ENCODE measurements at places on chromosomes 1 and 21.

- DNase-seq, result no peak
These were observed 22.3 kb downstream of the MFSD2A start for GRCh38 chr1:39977202-39977601.

DNA sequence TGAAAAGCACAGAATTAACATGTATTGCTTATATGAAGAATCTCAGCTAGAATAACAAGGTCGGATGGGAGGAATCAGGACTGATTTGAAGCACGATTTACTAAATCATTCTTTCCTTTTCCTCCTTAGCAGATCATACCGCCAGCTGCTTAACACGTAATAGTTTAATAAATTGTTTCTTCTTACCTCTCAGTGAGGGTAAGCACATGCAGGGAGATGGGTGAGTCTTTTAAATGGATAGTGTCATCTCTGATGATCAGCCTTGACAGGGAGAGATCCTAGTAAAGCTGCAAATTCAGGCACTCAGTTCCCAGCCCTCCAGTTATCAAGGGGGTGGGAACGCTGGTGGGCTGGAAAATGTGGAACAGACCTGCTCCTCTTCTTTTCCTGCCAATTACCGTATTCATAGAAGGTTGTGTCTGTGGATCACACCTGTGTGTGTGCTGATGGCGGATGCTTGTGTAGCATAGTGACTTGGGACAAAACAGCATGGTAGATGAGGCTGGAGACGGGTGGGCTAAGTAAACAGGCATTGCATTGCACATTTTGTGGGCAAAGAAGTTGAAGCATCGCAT, 30.7 kb downstream of the NTPCR start:
- DNase-seq, result no peak

DNA sequence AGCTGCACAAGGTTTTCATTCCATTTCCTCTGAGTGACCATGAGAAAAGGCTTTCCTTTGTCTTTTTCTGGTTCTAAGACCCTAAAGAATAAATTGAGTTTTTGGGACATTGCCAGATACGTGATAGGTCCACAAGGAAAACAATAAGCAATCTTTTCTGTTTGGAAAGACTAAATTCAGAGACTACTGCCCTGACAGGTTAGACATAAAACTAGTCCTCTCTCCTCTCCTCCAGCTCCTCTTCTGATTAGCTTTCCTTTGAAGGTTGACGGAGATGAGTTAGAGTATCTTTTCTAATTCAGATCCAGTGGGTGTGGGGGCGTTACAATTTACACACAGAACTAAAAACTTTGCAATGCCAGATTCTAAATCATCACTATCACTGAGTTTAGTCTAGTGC, 57.8 kb upstream of the C1orf53 start:
- DNase-seq, result no peak

GRCh38 chr1:156419854-156420204, 50.8 kb downstream of the RHBG start:
- peak; percentile 36 for DNase-seq

GRCh38 chr21:34073749-34074282, 438 bp downstream of the MRPS6 start:
- peak; percentile 52 for DNase-seq

DNA sequence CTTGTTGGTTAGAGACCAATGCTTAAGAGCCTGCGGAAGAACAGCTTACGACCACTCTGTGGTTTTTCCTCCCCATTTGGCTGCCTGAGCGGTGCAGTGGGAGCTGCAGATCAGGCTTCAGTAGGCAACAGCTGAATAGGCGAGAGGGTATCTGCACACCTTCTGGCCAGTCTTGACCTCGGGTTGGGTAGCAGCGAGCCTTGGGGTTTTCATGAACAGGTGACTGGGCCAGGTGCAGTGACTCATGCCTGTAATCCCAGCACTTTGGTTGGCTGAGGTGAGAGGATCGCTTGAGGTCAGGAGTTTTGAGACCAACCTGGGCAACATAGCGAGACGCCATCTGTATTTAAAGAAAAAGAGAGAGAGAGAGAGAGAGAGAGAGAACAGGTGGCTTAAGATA, 41.0 kb downstream of the NENF start:
- no peak for DNase-seq

GRCh38 chr1:73411479-73411878, 786.5 kb downstream of the LRRIQ3 start:
- no peak for DNase-seq

DNA sequence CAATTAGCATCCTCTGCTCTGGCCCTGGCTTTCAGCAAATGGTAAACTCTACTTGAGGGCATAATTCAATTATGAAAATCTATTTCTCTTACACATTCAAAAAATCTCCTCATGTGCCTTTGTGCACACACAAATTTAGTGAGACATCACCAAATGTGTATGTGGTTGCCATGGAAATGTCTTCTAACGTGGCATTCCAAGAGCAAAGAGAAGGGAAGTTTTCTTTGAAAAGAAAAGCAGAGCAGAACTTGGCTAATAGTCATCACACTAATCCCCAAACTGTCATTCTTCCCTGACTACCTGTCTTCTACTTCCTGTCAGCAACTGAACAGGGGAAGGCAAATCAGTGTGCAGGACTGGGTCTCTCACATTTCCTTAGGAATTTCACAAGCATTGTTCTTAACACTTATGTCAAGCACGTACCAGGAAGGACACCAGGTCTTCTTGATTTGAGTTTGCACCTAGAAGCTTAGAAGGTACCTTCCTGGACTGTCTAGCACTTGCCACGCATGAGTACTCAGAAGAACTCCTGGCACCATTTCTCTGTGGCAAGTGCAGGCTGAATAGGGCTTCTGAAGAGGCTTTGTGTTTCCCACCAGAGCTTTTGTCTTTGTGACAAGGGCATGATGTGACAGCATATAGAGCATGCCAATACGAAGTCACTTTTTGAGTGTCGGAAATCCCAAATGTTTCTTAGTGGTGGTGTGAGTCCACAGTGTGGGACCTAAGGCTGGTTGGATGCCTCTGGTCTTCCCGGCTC, 32.3 kb downstream of the MAN1C1 start:
- DNase-seq, result no peak

DNA sequence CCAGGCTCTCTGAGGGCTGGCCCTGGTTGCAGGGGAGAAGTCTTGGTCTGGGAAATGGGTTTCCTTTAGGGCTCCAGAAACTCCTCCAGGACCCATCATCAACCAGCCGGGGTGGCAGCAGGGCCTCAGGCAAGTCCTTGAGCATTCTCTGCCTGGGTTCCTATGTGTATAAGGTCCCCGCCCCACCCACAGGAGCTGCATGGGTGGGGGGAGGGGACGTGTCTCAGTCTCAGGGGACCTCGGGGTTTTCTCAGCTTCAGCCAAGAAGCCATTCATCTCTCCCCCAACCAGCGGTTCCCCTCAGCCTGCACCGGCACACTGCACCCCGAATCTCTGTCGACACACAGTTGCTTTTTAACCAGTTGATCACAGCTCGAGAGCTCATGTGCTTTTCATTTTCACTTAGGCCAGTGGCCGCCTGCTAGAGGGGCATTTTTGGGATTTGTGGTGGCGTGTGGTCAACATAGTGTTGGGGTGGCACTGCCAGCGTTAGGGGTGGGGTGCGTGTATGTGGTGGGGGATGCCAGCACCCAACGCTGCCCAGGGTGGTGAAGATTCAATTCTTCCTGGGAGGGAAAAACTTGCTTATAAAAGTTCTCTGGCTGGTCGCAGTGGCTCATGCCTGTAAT, 6.5 kb downstream of the RUNX3 start:
- DNase-seq, result no peak

DNA sequence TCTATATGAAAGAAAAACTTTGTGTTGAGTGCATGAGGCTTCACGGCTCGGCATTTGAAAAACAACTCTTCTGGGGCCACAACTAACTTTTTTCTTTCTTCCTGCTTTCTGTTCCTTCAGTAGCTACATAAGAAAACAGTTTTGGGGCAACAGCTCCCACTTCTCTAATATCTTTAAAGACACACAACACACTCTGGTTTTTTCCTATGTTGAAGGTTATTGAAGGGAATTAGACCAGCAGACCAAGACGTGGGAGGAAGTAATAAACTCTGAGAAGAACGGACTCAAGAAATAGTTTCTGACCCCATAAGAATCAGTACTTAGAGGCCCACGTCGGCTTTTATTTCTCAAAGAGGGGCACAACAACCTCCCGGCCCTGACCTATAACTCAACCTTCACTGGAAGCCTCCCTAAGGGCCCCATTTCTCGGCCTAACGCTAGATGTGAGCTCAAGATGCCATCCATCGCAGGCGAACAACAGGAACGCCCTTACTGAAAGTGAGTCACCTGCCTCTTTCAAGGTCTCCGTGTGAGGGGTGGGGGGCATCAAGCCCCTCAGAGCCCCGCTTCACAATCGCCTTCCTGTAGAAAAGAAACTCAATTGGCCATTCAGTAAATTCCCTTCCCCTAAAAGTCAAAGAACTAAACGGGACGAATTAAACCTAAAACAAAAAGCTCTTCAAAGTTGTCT, 844 bp downstream of the ZMYM6 start:
- DNase-seq, result peak; percentile 59

GRCh38 chr1:11731691-11732283, 4.1 kb upstream of the AGTRAP start:
- peak; percentile 36 for DNase-seq

DNA sequence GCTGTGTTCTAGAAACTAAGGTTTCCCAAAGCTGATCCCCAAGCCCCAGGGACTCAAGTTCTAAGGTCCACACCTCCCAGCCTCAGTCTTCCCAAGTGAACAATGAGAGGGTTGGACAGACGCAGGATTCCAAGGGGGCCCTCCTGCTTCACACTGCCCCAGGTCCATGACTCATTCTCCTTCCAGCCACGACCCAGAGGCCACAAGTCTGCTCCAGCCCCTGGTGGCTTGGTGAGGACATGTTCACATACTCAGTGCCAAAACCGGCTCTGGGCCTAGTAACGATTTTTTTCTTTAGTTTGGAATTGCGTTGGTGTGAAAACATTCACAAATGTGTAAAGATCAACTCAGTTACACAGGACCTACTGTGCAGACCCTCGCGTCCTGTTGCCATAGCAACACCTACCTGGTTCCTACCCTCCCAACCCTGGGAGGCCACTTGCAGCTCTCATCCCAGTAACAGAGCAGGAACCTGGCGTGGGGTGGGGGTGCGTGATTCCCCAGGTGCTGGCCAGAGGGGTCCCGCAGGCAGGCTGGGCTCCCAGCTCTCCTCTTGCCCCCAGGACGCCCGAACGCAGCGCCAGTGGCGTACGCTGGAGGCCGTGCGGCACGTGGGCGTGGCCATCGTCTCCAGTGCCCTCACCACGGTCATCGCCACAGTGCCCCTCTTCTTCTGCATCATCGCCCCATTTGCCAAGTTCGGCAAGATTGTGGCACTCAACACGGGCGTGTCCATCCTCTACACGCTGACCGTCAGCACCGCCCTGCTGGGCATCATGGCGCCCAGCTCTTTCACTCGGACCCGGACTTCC, 57.0 kb downstream of the DISP3 start:
- no peak for DNase-seq

- DNase-seq, result no peak
These were observed 7.0 kb downstream of the KCND3 start for GRCh38 chr1:111982428-111982827.

DNA sequence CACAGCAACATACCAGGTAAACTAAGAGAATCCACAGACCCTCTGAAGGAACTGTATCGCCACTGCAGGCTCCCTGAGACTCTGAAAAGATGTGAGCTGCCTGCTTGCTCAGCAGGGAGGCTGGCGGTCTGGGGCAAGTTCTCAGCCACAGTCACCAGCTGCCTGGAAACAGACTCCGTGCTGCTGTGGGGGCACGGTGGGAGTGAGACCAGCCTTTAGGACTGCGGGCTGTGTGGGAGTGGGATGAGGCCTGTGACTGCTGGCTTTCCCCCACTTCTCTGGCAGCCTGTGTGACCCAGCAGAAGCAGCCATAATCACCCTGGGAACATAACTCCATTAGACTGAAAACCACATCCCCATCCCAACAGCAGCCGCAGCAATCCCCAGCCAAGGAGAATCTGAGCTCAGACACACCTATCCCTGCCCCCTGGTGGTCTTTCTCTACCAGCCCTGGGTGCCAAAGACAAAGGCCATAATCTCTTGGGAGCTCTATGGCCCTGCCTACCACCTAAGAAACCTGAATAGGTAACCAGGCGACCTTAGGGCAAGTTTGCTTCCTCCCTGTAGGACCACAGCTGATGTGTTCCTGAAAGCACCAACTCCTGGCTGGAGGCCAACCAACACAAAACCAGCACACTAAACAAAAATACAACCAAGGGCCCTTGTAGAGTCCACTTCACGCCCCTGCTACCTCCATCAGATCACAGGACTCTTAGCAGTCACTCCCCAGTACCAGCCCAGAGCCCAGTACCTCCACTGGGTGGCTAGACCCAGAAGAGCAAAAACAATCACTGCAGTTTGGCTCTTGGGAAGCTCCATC, 151.5 kb downstream of the SMYD3 start:
- DNase-seq, result no peak

- no peak for DNase-seq
These were observed 18.0 kb downstream of the NLRP3 start for GRCh38 chr1:247434005-247434404.

DNA sequence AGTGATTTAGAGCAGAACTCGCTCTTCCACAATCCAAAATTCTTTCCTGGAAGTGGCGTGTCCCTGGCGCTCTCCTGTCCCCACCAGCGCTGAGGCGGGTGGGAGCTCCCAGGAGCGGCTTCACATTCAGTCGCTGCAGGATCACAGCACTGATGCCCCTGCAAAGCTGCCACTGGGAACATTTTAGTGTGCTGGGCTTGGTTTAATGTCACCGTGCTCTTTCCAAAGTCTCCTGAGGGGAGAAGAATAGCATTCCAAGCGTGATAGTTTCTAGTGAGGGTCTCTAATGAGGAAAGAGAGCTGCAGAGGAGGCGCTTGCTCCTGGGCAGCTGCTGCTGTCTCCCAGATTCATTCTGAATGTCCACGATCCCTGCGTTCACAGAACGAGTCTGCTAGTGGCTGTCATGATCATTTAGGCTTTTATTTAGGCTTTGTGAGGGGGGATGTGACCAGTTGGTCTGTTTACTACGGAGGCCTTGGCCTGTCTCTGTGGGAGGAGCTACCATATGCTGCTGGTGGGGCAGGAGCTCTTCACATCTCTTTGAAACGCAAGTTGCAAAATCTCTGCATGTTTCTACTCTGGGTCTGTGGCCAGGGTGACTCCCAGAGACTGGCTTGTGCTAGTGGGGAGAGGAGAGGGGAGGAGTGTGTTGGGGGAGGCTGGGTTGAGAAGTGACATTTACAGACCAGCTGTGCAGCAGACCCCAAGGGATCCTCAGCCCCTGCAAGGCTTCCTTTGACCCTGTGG, 23.4 kb downstream of the OLFML3 start:
- no peak for DNase-seq

- DNase-seq, result no peak
These were observed 7.5 kb upstream of the MAN1A2 start for GRCh38 chr1:117359561-117360289.

GRCh38 chr1:64579767-64580166, 109.8 kb downstream of the CACHD1 start:
- DNase-seq, result no peak

GRCh38 chr21:14116080-14116481, 94.7 kb downstream of the LIPI start:
- no peak for DNase-seq

DNA sequence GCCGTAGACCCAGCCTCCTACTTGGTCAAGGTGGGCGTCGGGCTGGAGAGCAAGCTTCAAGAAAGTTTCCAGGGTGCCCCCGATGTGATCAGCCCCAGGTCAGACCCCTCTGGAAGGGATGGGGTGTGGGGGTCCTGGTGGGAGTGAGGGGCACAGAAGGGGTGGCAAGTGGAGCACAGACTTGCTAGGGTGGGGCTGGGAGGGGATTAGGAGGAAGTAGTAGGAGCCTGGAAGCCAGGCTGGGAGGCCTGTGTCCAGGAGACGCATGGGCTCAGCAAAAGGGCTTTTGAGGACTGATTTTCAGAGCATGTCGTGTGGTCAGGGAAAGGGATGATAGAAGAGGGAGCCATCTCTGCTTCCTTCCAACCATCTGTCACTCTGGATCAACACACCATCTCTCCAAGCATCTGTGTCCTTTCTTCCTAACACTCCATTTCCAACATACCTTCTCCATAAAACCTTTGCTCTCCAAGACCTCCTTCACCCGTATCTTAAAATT, 8.5 kb downstream of the TRIM46 start:
- DNase-seq, result no peak

Measured in activated naive CD4-positive, alpha-beta T cell treated with anti-CD3 and anti-CD28 coated beads, Interleukin-2, amount 50 U/mL, for 16 hours (primary cell).